Stimulated activated effector memory CD8-positive, alpha-beta T cell treated with anti-CD3 and anti-CD28 coated beads, Interleukin-12 subunit alpha, Interleukin-12 subunit beta, amount 100 ng/mL, for 72 hours (primary cell): ENCODE measurements at places on chromosomes 5 and 9.

DNA sequence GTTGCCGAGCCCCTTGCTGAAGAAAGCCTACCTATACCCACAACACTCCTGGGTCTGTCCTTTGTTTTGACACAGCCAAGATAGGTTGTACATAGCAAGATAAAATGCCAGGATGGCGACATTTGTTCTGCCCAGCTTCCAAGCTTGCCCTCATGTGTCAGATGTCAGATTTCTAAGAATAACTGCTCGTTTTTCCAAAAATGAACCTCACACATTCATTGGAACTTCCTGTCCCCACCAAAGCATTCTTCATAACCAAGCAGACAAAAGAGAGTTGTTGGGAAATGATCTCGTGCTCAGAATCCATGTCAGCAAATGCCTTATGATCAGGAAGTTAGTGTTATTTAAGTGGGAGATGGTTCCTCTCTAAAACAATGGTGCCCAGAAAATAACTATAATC lies 210.1 kb downstream of the ZNF608 start:
- DNase-seq = no peak

DNA sequence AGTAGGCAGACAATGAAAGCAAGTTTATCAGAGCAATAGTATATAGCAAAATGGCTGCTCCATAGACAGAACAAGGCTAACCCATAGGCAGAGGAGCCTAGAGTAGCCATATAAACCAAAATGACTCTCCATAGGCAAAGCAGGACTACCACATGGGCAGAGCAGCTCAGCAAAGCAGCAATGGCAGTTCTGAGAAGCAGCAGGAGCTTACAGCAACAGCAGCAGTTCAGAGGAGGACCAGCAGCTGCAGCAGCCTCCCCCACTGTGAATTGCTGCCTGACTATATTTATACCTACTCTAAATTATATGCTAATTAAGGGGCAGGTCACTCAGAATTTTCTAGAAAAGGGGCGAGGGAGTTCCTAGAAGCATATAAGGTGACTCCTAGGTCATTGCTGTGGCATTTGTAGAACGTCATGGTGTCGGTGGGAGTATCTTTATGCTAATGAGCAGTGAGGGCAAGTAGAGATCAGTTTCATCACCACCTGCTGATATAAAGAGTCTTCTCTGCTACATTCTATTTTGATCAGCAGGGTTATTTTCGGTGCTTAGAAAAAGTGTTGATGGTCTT lies 1115.5 kb downstream of the DTWD2 start:
- DNase-seq = no peak

GRCh38 chr9:136660971-136661550 lies 1.7 kb upstream of the EGFL7 start:
- no peak for DNase-seq

GRCh38 chr9:99305124-99305523 lies 83.0 kb downstream of the SEC61B start:
- no peak for DNase-seq

DNA sequence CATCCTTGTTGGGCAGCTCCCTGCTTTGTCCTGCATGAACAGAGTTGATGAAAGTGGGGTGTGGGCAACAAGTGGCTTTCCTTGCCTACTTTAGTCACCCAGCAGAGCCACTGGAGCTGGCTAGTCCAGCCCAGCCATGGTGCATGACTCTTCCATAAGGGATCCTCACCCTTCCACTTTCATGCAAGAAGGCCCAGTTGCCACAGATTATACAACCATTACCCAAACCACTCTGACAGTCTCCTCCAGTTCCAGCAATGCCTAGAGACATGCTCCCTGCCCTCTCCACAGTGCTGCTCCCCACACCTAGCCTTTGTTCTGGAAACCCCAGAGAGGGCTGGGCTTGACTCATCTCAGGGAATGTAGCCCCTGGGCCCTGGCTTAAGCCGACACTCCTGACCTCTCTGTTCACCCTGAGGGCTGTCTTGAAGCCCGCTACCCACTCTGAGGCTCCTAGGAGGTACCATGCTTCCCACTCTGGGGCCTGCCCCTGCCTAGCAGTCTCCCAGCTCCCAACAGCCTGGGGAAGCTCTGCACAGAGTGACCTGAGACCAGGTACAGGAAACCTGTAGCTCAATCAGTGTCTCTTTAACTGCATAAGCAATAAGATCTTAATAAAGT lies 3.9 kb downstream of the SLC35A4 start:
- DNase-seq = peak; percentile 48

DNA sequence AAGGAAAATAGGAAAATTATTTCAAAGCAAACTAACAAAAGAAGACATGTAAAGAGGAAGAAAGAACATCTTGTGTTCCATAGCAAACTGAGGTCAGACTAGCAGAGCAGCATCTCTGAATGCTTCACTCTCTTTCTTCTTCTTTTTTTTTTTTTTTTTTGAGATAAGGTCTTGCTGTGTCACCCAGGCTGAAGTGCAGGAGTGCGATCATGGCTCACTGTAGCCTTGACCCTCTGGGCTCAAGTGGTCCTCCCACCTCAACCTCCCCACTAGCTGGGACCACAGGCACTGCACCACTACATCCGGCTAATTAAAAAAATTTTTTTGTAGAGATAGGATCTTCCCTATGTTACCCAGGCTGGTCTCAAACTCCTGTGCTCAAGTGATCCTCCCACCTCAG lies 36.6 kb downstream of the MELK start:
- no peak for DNase-seq

DNA sequence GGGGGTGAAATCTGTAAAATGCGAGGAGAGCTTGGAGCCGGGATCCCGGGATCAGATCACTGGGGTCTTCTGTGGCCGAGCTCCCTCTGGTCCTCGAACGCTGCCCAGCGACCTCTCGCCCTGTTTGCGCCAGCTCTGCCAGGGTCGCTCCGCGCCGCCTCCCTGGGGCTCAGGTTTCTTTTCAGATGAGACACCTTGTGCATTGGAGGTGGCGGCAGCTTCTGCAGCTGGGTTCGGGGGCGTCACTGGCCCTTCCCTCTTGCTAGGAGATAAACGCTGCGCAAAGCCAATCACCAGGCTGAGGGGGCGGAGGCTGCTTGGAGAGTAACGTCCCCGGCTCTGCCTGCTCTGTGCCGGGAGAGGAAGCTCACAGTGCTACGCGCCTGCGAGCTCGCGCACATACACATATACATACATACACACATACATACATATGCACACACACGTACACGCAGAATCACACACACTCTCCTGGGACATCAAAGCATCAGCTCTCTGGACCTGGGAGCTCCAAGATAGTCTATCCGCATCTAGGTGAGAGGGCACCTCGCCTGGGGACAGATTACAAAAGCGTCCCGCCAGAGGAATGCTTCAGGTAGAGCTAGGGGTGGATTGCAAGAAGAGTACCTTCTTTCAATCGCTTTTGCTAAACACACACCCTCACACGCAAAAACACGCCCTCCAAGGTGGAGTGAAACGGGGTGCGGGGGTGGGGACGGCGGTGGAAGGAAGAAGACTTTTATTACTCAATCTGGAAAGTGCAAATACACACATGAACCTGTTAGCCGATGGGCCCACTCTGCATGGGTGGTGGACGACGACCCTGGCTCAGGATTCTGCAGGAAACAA lies at the start of gene ST8SIA4:
ST8SIA4 (minus strand) TSS at position 244 of the 849 bp plus-strand sequence. CDS start 327 bp downstream, outside the sequence.
- peak; percentile 71 for DNase-seq

GRCh38 chr5:67316695-67317094 lies 120.1 kb upstream of the CD180 start:
- DNase-seq = no peak

- DNase-seq = no peak
These were observed 123.7 kb downstream of the C9orf50 start for GRCh38 chr9:129497005-129497812.

GRCh38 chr9:99220011-99220410 lies 1.7 kb downstream of the ALG2 start:
- no peak for DNase-seq

- DNase-seq = no peak
These were observed 85.9 kb upstream of the LIFR start for GRCh38 chr5:38642189-38642911.

DNA sequence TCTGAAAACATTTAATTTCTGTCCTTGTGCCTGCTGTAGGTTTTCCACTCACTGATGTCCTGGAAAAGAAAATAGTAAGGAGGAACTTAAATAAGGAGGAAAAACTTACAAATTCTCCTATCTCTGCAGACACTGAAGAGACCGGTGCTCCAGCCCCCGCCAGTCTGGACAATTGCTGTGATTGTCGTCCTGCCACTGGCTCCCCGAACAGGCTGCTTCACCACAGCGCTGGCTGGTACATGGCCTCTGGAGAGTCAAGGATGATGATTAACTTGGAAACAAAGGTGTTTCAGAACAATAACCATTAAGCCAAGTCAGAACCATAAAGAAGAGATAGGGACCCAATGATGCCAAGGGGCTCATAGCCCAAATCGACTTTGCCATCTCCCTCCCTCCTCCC lies 7.3 kb downstream of the PLAC8L1 start:
- DNase-seq = no peak

- no peak for DNase-seq
These were observed 9.3 kb upstream of the PFDN1 start for GRCh38 chr5:140312067-140312790.

GRCh38 chr5:147573211-147573610 lies 63.3 kb upstream of the DPYSL3 start:
- DNase-seq = no peak

DNA sequence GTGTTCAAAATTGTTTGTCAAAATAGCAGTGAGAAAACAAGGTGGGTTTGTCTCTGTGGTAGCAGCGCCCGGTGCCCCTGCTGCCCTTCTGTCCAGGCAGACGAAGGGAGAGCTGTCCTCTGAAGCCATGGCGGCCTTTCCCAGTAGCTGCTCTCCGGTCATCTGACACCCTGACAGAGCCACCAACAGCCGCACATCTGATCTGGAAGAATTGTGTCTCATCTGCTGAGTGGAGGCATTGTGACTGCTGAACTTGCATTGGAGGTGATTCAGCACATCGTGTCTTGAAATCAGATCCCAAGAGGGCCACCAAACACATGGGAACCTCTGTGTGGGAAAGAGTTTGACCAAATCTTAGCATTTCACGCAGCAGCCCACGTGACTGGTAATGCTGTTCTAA lies 337.6 kb upstream of the IRX1 start:
- DNase-seq = no peak

DNA sequence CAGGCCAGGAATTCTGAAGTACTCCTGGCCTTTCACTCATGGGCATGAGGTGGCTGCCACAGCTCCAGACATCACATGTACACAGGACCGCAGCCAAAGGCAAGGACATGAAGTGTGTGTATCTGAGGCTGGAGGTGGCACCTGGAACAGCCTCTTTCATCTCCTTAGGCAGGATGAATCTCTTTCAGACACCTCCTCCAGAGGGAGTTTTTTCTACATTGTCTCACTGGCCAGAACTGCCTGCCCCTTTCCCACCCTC lies 142.8 kb downstream of the BARX1 start:
- DNase-seq = no peak

DNA sequence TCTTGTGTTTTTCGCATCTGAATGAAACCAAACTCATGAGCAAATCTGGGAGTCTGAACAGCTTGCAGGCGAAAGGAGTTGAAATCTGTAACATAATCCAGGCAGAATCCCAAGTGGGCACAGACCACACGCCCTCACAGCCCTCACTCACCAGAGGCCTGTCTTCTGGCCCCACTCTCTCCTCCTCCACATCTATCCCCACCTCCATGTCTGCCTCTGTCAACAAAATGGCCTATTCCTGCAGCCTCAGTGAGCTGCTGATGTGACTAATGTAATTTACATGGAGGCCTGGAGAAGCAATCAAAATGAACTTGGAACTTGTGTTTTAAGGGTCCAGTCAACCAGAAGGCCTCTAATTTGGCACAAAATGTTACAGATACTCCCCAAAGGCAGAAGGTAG lies 136.6 kb downstream of the GNA14 start:
- no peak for DNase-seq

GRCh38 chr5:112586596-112587062 lies 151.1 kb upstream of the APC start:
- no peak for DNase-seq

GRCh38 chr9:101536938-101537337 lies 3.3 kb downstream of the RNF20 start:
- no peak for DNase-seq
